ENCODE measurements at places on chromosomes 7 and 10.

DNA sequence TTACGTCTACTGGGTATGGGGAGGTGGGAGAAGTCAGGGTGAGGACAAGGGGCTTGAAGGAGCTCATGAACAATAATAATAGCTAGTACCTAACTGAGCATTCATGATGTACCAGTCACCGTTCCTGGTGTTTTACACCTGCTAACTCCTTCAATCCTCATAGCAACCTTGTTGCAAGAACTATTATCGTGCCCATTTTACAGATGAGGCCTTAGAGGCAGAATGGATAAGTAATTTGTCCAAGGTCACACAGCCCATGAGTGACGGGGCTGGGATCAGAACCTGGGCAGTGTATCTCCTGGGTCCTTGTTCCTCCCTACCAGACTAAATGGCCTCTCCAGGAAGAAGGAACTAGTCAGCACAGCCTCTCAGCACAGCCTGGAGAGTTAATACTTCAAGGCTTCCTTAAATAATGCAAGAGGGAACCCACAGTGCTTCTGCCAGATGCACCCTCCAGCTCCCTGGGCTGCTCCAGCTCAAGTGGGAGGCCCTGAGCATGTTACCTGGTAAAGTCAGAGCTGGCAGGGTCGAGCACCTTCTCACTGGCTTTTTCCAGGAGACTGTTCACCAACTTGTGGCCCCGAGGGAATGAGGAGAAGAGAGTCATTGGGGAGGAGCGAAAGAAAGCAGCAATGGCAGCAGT lies 28.8 kb downstream of the RRP12 start:
- DNase-seq: no peak

DNA sequence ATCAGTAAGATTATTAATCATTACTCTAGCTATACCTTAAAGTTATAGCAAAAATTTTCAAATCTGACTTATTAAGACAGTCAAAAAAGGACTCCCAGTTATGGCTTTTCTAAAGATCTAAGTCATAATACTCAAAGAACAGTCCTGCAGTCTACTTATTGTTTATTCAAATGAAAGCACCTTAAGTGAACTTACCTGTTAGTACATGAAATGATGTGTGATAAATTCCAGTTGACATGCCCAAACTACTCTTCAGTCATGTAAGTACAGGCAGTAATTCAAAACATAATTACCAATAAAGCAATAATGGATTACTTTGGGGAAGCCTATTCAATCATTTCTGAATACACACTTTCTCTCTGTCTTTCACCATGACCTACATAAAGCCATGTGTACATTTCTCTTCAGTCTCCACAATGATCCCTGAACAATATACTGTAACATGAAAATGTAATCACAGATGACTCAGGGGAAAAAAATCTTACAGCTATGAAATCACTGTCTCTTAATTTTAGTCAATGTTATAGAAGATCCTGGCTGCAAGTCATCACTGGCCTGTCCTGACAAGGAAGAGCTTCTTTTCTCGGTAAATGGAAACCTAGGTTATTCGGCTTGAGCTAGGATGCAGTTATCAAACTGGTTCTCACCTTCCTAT lies 420.7 kb upstream of the LRRTM3 start:
- DNase-seq: peak; percentile 40

DNA sequence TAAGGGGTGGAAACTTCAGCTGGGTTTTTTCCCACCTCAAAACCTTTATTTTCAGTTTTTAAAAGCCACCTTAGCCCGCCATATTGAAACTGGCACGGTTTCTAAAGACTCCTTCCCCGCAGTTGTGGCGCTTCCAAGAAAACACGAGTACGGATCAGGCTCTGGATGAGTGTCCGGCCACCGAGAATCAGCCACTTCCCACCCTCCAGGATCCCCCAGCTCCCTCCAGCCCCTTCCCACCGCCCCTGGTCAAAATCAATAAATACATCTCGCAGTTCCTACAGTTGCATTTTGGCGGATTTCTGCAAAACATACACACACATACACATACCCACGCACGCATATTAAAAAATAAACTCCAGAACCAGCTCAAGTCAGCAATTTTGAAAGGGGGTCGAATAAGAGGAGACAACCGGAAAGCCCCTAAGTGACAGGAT lies 1.1 kb downstream of the SFMBT2 start:
- DNase-seq: no peak

DNA sequence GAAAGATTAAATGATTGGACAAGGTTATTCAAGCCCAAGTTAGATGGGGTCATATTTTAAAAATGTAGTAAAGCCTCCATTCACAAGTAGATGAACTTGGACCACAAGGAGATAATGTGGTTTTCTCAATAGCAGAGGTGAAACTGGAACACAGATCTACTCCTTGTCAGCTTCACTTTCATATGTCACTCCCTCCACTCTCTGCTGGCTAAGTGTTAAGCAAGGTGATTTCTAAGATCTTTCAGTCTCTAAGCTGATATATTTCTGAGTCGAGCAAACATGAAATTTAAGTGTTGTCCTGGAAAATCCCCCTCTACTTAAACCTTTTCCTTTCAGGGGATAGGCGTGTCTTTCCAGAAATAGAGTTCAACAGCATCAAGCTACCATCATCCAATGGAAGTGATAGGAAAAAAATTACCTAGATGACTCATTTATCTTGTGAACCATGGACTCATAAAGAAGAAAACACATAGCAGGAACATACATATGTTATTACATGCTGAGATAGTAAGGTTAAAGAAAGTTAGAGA lies 275.0 kb downstream of the PTEN start:
- no peak for DNase-seq

DNA sequence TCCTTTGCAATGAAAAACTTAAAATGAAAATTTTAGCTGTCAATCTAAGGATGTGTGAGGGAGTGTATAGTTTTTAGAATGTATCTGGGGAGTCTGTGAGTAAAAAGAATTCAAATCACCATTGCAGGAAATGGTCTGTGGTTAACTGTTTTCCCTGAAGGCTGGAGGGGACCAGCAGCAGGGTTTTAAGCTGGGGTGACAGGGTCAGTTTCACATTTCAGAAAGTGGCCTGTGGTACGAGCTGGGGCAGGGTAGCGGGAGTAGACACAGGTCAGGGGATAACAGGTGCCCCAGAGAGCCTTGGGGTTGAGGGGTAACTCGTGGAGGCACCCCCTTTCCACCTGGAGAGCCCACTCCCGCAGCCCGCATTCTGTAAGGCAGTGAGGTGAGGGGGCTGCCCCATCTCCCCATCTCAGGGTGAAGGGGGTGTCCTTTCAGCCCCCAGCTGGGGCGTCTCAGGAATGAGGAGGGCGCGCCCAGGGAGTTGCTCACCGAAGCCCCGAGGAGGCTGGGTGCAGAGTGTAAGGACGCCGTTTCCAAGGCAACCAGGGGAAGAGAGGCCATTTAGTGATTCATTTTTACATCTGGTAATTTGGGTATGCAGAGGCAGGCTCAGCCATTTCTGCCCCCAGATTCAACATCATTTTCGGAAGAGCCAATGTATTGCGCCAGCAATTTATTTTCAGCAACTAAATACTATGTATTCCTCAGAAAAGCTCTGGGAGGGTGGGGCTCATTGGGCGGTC lies 168.9 kb downstream of the SLIT1 start:
- DNase-seq: peak; percentile 10

DNA sequence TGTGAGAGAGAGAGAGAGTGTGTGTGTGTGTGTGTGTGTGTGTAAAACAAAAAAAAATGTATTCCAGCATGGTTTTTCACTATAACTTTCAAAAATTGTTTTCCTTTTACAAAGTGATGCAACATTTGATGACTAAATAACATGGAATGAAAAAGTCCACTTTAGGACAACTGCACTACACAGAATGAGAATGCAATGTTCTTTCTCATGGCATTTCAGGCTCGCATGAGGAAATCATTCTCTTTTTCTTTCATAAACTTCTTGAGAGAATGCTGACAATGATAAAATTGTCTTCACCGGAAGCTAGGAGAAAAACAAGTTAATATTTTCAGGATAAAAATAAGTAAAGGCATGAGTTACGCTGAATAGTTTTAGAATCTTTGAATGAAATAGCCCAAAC lies 53.7 kb downstream of the SLC16A12 start:
- peak; percentile 91 for DNase-seq

GRCh38 chr10:113960617-113961181 lies 83.0 kb upstream of the ADRB1 start:
- DNase-seq: peak; percentile 37

GRCh38 chr7:24725554-24726241 lies 31.6 kb downstream of the GSDME start:
- no peak for DNase-seq

GRCh38 chr10:92801978-92802872 lies 46.1 kb upstream of the EXOC6 start:
- no peak for DNase-seq

GRCh38 chr10:62707810-62708209 lies 96.7 kb upstream of the ADO start:
- no peak for DNase-seq

DNA sequence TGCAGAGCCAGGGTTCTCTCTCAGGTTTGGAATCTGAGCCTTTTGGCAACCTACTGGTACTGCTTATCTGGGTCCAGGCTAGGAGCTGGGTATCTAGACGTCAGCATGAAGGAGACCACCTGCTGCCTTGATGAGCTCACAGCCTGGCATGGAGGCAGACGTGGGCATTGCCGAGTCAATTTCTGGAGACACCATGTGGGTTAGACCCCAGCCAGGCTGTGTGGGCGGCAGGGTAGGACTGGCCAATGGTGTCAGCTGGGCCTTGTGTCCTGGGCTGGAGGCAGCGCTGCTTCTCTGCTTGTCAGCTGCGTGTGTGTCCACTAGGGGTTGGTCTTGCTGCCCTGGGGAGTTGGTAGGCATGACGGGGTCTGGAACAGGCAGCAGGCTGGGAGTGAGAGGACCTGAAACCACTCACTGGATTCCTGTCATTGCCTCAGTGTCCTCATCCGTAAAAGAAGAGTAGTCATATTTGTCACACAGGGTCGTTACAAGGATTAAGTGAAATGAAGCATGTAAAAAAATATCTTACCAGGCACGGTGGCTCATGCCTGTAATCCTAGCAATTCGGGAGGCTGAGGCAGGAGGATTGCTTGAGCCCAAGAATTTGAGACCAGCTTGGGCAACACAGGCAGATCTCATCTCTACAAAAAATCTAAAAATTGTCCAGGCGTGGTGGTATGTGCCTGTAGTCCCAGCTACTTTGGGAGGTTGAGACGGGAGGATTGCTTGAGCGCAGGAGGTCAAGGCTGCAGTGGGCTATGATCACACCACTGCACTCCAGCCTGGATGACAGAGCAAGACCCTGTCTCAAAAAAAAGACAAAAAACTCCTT lies 31.7 kb upstream of the ANKRD2 start:
- no peak for DNase-seq

DNA sequence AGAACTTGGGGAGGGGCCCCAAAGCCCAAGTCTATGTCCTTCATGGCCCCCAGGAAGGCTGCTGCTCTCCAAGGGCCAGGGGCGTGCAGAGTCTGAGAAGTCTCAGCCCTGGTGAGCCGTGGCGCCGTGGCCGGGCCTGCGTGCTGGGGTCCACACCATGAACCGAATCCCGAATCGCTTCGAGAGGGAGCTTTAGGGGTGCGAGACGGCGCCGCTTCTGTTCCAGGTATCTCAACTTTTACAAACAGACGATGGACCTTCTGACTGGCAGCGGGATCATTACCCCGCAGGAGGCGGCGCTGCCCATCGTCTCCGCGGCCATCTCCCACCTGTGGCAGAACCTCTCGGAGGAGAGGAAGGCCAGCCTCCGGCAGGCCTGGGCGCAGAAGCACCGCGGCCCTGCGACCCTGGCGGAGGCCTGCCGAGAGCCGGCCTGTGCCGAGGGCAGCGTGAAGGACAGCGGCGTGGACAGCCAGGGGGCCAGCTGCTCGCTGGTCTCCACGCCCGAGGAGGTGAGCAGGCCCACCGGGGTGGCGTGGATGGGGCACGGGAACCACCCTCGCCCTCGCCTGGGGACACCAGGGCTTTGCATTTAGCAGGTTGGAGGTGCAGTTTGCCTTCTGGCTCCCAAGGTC lies 12.7 kb downstream of the STRA8 start:
- DNase-seq: no peak

DNA sequence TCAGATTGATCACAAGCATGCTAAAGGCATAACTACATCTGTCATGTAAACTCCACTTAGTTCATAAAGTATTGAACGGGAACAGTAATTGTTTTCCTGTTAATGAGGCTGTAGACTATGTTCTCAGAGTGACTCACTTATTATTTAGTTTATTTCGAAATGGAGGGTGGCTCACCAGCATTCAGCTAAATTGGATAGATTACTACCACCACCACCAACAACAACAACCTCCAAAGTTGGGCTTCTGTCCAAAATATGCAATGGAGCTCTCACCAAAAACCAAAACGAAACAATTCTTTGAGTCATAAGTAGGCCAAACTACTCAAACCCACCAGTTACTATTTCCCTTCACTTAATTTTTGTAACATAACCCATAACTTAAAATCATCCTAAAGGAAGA lies 127.9 kb upstream of the NRBF2 start:
- peak; percentile 64 for DNase-seq

DNA sequence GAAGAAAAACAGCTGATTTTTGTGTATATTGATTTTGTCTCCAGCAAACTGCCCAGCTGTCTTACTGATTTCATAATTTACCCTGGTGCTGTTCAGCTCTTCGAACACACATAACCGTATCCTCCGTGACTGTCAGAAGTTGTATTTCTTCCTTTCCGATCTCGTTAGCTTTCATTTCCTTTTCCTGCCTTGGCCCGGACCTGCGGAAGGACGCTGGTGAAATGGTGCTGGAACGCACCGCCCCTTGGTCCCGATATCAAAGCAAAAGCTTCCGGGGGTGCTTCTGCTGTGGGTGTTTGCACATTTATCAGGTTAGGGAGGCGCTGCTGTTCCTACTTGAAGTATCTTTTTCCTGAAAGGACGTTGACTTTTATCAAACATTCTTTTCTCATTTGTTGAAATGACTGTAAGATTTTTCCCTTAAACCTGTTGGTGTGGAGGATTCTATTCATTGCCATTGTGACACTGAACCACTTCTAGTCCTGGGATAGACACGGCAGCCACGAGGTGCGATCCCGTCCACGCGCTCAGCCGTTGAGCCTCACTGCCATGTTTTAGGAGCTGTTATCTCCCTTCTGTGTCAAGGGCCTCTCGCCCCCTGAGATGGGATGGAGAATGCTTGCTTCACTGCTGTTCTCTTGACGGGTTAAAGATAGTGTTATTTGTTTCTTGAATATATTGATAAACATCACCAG lies 72.6 kb downstream of the FOXL3 start:
- no peak for DNase-seq

- no peak for DNase-seq
Measured at GRCh38 chr10:55174419-55174818, 373.4 kb upstream of the PCDH15 start.

GRCh38 chr10:125878957-125879835 lies 1.9 kb downstream of the DHX32 start:
- DNase-seq: peak; percentile 95

GRCh38 chr7:51229106-51229537 lies 87.5 kb downstream of the COBL start:
- no peak for DNase-seq

- DNase-seq: no peak
Measured at GRCh38 chr7:47074702-47075153, 507.2 kb downstream of the TNS3 start.

All from ELR (cell line).